ENCODE measurements at places on chromosomes 3 and 15. TPM values are rescaled to one million over a fixed set of nuclear protein-coding genes. Genes with fewer than 3 reads are reported as not detected.

The FOXB1 gene
- total RNA-seq = 1.2 TPM

The C2CD4A gene
- total RNA-seq = 0.72 TPM

The AADACL2 gene
- 8.7 TPM for total RNA-seq

GRCh38 chr15:72911626-72912025 lies 128.1 kb upstream of the ADPGK start:
- no peak for DNase-seq

DNA sequence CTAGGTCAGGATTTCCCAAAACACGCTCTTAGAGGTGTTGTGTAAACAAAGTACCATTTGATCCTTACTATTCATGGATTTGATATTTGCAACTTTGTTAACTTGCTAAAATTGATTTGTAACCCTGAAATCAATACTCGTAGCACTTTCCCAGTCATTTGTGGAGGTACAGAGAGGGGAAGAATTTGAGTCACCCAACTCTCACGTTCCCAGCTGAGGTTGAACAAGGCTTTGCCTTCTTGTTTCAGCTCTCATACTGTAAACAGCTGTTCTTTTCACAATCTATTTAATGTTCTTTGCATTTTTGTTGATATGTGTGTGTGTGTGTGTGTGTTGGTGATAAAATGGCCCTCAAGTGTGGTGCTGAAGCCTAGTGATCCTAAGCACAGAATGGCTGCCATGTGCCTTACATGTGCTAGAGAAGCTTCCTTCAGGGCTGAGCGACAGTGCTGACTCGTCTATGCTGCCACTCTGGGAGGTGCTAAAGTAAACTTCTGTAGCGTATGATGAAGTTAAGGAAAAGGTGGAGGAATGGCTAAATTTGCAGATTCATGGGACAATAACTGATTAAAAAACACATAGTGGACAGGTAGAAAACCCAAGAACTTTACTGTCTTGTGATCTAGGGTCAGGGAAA lies 173.2 kb downstream of the APBA2 start:
- DNase-seq = no peak

DNA sequence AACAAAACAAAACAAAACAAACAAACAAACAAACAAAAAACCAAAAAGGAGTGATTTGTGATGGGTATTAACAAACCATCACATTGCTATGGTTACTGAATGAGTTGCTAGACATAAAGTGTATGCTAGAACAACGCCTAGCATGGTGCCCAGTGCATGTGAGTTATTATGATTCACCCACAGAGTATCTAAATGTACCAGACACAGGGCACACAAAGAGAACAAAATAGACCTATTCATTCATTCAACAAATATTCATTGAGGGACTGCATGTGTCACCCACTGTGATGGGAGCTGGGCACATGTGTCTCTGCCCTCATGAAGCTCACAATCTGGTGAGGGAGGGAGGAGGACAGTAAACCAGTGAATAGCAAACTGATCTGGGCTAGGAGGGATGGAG lies 11.6 kb upstream of the ACAN start:
- DNase-seq = no peak

DNA sequence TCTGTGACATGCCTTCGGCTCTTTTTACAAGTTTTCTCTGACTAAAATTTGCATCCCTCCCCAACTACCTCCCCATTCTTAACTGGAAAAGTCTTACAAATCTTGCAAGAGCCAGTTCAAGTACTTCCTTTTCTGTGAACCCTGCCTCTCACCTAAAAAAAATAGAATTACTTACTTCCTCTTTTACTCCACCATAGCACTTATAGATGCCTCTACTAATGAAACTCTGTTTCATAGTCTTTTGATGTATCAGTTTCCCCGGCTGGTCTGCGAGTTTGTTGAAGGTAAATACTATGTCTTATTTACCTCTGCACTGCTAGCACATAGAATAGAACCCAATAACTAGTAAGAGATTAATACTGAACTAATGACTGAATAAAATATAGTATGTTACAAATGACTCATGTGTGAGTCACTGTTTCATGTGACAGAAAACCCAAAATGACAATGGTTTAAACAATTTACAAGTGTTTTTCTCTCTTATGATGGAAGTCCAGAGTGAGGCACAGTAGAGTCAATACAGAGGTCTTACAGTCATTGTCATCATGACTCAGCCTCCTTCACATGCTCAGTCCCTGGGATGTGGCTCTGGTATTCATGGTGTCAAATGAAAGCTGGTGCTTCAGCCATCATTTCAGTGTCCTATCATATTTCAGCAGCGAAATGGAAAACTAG lies 393.5 kb downstream of the RSL24D1 start:
- no peak for DNase-seq

Data from umbilical cord (tissue), 2 donors.